Upper lobe of left lung (tissue), 6 donors: ENCODE measurements at places on chromosomes 11 and 22. TPM values are rescaled to one million over a fixed set of nuclear protein-coding genes. Genes with fewer than 3 reads are reported as not detected.

Gene C11orf91
- total RNA-seq, result not detected

Gene OR5P2
- 9.4 TPM for total RNA-seq

Gene VWCE
- total RNA-seq, result 3.1 TPM

Gene OTOG
- not detected for total RNA-seq

Gene BEST1
- 9.9 TPM for total RNA-seq

Gene NPTXR
- 1.4 TPM for total RNA-seq

Gene GRAP2
- 9.5 TPM for total RNA-seq

Gene ATP6V1E1
- total RNA-seq, result 131 TPM
